Liver (tissue), 10 donors: ENCODE measurements at places on chromosomes 1 and 21. TPM values are rescaled to one million over a fixed set of nuclear protein-coding genes. Genes with fewer than 3 reads are reported as not detected.

The SELP gene
- total RNA-seq, result 2.7 TPM

The ZYG11B gene
- total RNA-seq, result 111 TPM

GRCh38 chr1:216750031-216750627, 26.9 kb upstream of the ESRRG start:
- no peak for DNase-seq

GRCh38 chr1:182764029-182764727, 25.4 kb upstream of the NPL start:
- DNase-seq, result no peak

DNA sequence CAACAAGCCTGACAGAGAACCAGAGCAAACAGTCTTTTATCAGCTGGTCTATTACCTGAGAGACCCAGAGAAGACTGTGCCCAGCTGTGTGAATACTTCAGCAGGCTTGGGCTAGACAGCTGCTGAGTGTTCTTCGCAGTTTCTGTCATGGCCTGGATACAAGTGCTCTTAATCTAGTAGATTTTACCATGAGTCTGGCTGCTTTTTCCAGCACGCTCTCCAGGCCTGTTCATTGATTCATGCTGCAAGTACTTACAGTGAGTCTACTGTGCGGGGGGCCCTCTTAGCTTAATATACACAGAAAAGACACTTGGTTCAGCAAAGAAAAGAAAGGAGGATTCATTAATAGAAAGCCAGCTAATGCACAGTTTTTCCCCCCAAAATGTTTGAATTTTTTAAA, 48.5 kb downstream of the RGS7 start:
- no peak for DNase-seq
